ENCODE measurements at places on chromosomes 3 and 15. TPM values are rescaled to one million over a fixed set of nuclear protein-coding genes. Genes with fewer than 3 reads are reported as not detected.

DNA sequence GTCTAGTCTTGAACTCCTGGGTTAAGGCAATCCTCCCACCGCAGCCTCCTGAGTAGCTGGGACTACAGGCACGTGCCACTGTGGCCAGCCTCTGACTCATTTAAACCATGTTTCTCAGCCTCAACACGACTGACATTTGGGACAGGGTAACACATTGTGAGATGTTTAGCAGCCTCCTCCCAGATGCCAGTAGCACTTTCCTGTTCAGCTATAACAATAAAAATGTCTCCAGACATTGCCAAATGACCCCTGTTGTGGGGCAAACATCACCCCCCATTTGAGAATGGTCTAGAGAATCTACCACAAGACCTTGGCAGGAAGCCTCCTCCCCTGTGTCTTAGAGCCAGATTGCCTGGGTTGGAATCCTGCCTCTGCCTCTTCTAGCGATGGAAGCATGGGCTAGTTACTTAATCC lies 8.4 kb downstream of the TMEM40 start:
- no peak for DNase-seq
- no peaks in the 10 kb centered on the region for H3K4me1 ChIP-seq
- H3K27me3 ChIP-seq = no peaks in the 10 kb centered on the region

- H3K27me3 ChIP-seq = no peaks in the 10 kb centered on the region
- peak overlapping the region; percentile 61 for H3K27ac ChIP-seq
- H3K36me3 ChIP-seq = no peaks in the 10 kb centered on the region
- peaks cover 37% of the 10 kb centered on the region for H3K4me1 ChIP-seq
- H3K4me3 ChIP-seq = peak overlapping the region; percentile 72
Observed at GRCh38 chr15:60396958-60397771, 621 bp downstream of the ANXA2 start.

DNA sequence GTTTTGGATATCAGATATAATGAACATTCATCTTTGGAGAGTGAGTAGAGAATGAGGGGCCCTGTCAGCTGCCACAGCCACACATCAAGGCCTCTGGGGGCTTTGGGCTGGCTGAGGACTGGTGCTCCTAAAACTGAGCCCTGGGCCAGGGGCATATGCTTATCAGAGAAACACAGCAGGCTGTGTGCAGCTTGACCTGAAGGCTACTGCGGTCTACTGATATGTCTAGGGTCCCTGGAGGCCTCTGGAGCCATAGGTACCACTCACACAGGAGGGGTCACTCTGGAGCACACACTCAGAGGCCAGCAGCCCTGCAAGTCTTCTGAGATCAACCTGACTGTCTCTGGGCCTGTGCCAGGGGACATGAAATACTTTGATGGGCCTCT lies 7.6 kb downstream of the TF start:
- no peak overlapping the region for H3K4me3 ChIP-seq
- no peak overlapping the region for H3K27ac ChIP-seq
- no peak for DNase-seq
- no peaks in the 10 kb centered on the region for H3K36me3 ChIP-seq

DNA sequence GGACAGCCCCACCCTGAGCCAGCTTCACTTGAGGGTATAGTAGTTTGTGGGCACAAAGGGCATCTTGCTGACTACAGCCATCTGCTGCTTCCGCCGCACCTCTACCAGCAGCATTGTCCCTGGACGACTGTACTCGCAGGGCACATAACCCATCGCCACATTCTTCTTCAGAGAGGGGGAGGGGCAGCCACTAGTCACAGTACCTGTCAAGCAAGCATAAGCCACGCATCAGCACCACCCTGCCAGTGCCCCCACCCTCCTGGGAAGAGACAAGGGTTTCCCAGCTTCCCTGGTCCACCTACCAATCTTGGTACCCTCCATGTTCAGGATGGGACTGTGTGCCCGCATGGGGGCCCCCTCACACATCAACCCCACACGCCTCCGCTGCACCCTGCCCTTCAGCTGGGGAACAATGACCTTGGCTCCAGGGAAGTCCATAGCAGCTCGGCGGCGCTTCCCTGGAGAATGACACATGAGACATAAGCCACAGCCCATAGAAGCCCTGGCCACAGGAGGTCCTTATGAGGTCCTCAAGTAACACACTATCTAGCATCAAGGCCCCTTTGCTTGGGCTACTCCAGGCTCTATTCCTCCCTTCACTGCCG lies 4.7 kb downstream of the AMT start:
- H3K36me3 ChIP-seq = no peaks in the 10 kb centered on the region
- H3K27ac ChIP-seq = peak overlapping the region; percentile 81
- H3K4me1 ChIP-seq = peaks cover 52% of the 10 kb centered on the region
- no peak for DNase-seq
- H3K27me3 ChIP-seq = no peaks in the 10 kb centered on the region

DNA sequence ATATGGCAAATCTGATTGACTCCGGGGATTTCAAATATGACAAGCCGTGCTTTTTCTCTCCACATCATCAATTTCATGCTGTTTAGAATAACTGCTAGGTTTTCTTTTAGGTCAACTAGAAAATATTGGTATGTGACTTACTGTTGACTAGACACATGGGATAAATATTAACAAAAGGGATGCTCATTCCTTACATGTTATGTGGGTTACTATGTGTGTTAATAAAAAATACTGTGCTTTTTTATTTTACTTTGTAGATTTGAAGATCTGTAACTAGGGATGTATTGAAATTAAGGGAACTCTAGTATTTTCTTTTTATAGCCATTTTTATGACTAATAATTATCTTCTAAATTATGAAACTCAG lies 264.6 kb upstream of the COL8A1 start:
- no peaks in the 10 kb centered on the region for H3K27me3 ChIP-seq
- H3K36me3 ChIP-seq = no peaks in the 10 kb centered on the region
- no peak overlapping the region for H3K27ac ChIP-seq
- H3K4me3 ChIP-seq = no peak overlapping the region
- no peaks in the 10 kb centered on the region for H3K4me1 ChIP-seq
- no peak for DNase-seq

GRCh38 chr3:39810647-39811161 lies 1.3 kb downstream of the MYRIP start:
- H3K4me1 ChIP-seq = no peaks in the 10 kb centered on the region
- H3K27me3 ChIP-seq = peaks cover 16% of the 10 kb centered on the region
- no peak for DNase-seq
- no peak overlapping the region for H3K27ac ChIP-seq
- no peaks in the 10 kb centered on the region for H3K36me3 ChIP-seq

GRCh38 chr15:30062881-30063280 lies 19.9 kb upstream of the GOLGA8J start:
- H3K27me3 ChIP-seq = no peaks in the 10 kb centered on the region
- H3K27ac ChIP-seq = no peak overlapping the region
- no peaks in the 10 kb centered on the region for H3K4me1 ChIP-seq
- DNase-seq = no peak
- H3K4me3 ChIP-seq = no peak overlapping the region

GRCh38 chr3:99468918-99469317 lies 169.5 kb upstream of the COL8A1 start:
- H3K27ac ChIP-seq = no peak overlapping the region
- H3K4me1 ChIP-seq = no peaks in the 10 kb centered on the region
- no peak for DNase-seq
- no peak overlapping the region for H3K4me3 ChIP-seq

DNA sequence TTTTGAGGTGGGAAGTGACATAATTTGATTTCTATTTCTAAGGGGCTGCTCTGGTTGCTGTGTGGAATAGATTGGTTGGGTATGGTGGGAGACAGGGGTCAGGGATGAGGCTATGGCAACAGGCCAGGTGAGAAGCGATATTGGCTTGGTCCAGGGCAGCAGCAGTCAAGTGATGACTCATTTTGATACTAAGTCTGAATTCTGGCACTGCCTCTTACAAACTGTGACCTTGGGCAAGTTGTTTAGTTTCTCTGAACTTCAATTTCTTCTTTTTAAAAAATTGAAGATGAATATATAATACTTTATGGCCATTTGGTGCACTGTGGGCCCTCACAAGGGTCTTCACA lies 40.4 kb upstream of the CLSTN2 start:
- no peak for DNase-seq
- no peaks in the 10 kb centered on the region for H3K27me3 ChIP-seq
- H3K4me1 ChIP-seq = no peaks in the 10 kb centered on the region
- H3K36me3 ChIP-seq = no peaks in the 10 kb centered on the region

DNA sequence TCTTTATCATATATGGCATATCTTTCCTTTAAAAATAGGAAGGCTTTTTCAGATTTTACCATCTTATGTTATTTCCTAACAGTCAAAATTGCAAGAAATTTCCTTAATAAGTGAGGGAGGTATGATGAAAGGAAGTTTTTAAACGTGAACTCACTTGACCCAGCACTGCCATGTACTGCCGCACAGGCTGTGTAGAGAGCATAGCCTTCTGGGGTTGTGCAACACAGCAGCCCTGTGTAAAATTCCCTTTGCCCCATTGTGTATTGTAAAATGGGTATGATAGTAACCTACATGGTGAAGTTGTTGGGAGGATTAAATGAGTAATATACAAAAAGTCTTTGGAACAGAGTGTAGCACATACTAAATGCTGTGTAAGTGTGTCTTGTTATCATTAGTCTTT lies 78.6 kb downstream of the PEX5L start:
- no peak for DNase-seq
- no peak overlapping the region for H3K27ac ChIP-seq
- no peak overlapping the region for H3K4me3 ChIP-seq
- no peaks in the 10 kb centered on the region for H3K36me3 ChIP-seq

DNA sequence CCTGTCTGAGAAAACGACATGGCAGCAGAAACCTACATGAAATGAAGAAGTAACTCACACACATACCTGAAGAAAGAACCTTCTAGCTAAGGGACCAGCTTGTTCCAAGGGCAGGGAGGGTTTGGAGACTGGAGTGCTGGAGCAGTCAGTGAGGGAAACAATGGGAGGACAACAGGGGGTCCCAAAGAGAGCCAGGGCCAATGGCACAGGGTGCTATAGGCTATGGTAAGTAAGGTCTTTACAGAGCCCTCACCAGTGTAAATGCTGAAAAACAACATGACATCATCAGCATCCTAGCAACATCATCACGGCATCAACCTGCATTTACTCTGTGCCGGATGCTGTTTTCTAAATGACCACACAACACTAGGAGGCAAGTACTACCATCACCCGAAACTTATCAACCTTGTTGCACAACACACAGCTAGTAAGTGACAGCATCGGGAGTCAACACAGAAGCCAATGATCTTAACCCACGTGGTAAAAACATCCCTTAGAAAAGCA lies 449.5 kb upstream of the WNT5A start:
- DNase-seq = no peak
- H3K4me1 ChIP-seq = no peaks in the 10 kb centered on the region
- H3K36me3 ChIP-seq = no peaks in the 10 kb centered on the region
- no peak overlapping the region for H3K4me3 ChIP-seq
- H3K27me3 ChIP-seq = no peaks in the 10 kb centered on the region

Gene CCNB2
- 0.41 TPM for total RNA-seq

Gene TMCO5A
- total RNA-seq = not detected

Data from naive thymus-derived CD4-positive, alpha-beta T cell (primary cell).